Activated T-cell treated with anti-CD3 and anti-CD28 coated beads for 24 hours (primary cell): ENCODE measurements at places on chromosomes 1 and 21.

- no peak for DNase-seq
These were observed 1155.6 kb downstream of the AMY1C start for GRCh38 chr1:104905322-104905721.

DNA sequence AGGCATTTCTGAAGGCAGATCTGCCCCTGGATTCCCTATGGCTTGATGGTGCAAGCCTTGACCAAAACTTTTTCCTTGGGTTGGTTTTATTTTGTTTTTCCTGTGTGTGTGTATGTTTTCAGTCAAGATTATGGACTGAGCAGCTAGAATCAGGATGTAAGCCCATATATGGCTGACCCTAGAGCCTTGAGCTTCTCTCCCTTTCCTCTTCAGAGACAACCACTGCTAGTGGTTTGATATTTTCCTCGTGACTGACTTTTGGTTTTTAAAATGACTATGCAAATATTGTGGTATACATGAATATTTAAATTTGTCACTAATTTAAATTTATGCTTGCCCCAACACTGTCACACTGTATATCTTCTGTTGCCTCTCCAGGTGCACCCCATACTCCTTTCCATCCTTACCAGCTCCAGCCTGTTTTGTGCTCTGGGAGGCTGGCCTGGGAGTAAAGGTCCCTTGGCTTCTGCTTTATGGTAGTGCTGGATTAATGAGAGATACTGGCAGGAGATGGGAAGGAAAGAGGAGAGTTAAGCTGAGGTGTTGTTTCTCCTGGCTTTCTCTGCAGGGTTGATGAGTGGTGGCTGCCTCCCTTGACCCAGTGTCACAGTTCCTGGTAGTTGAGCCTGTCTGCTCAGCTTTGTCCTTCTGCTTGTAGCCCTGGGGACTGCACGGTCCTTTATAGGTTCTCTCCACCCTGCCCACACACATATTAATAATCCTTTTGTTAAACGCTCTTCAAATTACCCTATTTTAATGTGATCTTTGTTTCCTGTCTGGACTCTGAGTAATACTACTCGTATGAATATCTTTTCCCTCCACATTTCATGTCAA, 44.4 kb downstream of the RWDD3 start:
- DNase-seq = no peak

- DNase-seq = no peak
These were observed 63.9 kb downstream of the HTR6 start for GRCh38 chr1:19728413-19729145.

GRCh38 chr21:42678618-42679295, 25.3 kb downstream of the PDE9A start:
- no peak for DNase-seq

DNA sequence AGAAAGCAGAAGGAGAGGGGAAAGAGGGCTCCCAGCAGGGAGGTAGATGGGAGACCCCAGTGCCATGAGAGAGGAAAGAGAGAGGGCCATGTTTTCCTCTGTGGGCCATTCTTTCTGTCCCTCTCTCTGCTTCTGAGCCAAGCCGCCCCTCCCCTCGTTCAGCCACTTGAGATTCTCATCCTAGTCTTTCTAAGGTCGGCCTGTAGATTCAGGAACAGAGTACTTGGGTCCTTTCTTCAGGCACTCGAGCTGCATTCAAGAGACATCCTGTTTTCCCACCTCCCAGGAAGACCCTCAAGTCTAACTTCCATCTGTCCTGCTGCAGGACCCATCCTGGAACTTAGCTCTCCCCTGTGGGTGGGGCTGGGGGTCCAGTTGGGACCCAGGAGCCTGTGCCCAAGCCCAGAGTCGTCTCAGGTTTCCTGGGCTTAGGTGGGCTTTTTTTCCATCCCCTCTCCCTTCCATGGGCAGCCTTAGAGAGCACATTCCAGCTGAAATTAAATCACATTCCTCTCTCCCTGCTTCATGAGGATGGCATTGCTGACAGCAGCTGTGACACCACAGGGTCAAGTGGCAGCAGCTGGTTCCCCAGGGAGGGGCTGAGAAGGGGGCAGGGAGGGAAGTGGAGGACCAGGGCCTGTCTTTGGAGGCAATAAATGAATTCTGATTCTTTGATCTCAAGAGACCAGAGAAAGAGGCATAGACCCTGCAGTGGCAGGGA, 13.0 kb downstream of the NES start:
- no peak for DNase-seq

GRCh38 chr21:45611939-45612664, 31.4 kb upstream of the PCBP3 start:
- DNase-seq = no peak

DNA sequence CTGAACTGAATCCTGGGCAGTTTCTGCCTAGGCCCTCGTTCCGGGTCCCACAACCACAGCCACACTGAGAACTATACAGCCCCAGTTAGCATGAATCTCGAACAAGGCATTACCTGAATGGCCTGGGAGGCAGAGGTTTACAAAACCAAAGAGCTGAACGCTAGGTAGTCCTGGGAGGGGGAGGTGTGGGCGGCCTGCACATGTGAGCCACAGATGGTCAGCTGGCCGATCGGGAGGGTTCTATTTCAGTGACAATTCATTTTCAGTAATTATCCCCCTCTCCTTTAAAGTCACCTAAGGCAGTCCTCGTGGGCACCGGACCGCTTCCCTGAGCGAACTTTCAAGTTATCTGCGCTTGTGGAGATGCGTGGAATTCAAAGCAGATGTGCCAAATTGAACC, 111.9 kb downstream of the GLIS1 start:
- DNase-seq = no peak

DNA sequence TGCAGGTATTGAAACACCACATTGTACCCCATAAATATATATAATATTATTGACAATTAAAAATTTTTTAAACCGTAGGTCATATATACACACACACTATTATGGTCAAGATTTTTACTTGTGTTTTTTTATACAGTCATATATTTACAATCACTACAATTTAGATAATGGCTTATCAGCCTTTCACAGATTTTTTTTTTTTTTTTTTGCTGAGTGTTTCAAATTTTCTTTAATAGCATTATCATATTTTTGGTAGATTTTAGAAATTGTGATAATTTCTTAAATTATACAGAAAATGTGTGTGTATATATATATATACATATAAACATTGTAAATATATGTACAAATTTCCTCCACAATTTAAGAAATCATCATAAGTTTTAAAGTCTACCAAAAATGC, 68.6 kb upstream of the RGS2 start:
- DNase-seq = no peak

- DNase-seq = no peak
These were observed 12.5 kb upstream of the DNM3 start for GRCh38 chr1:171828794-171829193.

- no peak for DNase-seq
These were observed 14.4 kb upstream of the THEM5 start for GRCh38 chr1:151867765-151868411.

- DNase-seq = no peak
These were observed 10.0 kb upstream of the OVAAL start for GRCh38 chr1:180548686-180549317.

DNA sequence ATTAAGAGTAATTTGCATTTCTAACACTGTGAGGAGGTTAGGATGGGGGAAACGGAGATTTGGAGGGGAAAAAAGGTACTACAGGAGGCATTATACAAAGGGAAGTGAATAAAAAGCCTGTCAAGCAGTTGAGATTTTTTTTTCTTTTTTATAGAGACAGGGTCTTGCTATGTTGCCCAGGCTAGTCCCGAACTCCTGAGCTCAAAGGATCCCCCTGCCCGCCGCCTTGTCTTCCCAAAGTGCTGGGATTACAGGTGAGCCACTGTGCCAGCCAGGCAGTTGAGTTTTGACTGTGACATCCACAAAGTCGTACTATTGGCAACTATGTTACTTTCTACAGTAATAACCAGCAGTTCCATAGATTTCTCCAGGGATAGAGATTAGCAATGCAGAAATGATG, 2.6 kb downstream of the CLCC1 start:
- no peak for DNase-seq

GRCh38 chr1:41370756-41371420, 9.7 kb downstream of the FOXO6 start:
- no peak for DNase-seq

DNA sequence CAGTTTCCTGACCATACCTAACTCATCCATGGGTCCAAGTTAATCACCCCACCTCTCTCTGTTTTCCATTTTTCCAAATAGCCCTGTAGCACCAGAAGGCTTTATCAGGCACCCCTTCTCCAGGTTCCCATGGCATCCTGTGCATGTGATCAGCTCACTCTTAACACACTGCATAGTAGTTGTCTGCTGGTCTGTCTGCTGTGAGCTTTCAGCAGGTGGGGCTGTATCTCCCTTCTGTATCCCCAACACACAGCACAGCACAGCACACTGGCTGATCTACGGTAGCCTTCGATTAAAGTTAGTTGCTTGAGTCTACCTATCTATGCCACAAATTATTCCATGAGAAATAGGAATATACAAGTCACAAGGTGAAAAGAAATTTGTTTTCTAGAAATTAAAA, 54.3 kb upstream of the C1orf198 start:
- DNase-seq = no peak

GRCh38 chr21:17610911-17611310, 1.8 kb downstream of the BTG3 start:
- no peak for DNase-seq

- no peak for DNase-seq
These were observed 789 bp upstream of the GALE start for GRCh38 chr1:23801338-23801748.

- DNase-seq = no peak
These were observed 312.6 kb downstream of the DPYD start for GRCh38 chr1:97608272-97608671.

- DNase-seq = no peak
These were observed 156.2 kb upstream of the CTTNBP2NL start for GRCh38 chr1:112239683-112240330.

GRCh38 chr1:229027158-229027557, 243.8 kb upstream of the RAB4A start:
- DNase-seq = no peak

- DNase-seq = no peak
These were observed 8.7 kb upstream of the EXTL1 start for GRCh38 chr1:26012864-26013263.

GRCh38 chr1:244971552-244972216, 107.3 kb upstream of the HNRNPU start:
- DNase-seq = peak; percentile 7

GRCh38 chr1:172338295-172338735, 82.2 kb upstream of the C1orf105 start:
- peak; percentile 12 for DNase-seq

- no peak for DNase-seq
These were observed 19.1 kb upstream of the EDN2 start for GRCh38 chr1:41503538-41504113.

DNA sequence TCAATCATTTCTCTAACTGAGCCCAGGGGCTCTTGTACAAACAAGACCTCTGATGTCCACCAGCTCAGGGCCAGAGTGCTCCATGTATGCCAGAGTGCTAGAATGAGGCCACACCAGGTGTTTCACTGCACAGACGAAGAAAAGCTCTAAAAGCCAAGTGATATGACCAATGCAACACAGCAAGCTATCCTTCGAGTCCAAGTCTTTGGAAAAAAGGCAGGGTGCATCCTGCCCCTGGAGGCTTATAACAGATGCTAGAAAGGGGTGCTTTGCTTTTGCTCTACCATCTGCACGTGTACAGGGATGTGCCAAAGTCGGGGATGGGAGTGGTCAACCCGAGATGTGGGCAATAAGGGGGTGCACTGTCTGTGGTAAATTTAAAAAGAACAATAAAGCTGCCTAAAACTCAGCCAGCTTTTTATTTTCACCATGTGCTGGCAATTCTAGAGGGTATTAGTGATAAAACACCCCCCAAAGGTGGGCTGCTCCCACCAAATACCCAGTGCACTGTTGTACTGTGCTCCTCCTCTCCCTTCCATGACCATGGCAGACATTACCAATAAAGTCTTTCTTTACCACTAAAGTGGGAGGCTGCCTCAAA, 32.1 kb downstream of the SMIM12 start:
- DNase-seq = no peak

DNA sequence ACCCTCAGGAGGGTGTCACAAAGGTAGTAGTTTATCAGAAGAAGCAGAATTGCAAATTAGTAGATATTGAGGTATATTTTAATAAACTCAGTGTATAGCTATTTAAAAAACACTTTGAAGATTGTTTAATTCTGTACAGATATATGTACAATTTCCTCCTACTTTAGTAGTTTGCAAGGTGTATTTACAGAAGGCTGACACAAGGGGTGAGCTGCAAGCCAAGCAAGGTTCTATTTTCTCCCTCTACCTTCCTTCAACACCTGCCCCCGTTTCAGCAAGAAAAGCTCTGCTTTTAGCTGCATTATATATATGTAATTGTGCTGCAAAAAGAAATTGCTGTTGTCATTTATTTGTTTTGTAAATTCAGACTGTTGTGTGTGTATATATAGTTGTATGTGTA, 674.2 kb upstream of the PKN2 start:
- no peak for DNase-seq

GRCh38 chr1:155049651-155050559, 1.2 kb upstream of the ADAM15 start:
- DNase-seq = no peak

DNA sequence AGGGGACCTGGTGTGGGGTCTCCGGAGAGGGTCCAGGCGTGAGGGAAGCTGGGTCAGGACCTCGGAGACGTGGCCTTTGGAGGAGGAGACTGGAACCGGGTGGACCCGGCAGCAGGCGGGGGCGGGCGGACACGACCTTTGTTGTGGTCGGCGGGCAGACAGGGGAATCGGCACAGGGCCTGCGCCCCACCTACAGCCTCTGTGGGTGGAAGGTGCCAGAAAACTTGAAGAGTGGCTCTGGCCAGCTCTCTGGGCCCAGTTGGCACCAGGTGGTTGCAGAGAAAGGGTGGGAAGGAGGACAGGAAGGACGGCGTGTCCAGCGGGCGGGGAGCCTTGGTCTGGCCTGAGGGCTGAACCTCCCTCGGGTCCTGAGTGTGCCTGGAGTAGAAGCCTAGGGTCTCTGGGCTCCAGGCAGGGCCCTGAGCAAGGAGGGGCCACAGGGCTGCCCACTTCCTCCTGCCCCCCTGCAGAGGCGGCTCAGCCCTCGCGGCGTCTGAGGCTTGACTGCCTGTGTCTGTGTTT, 7.7 kb upstream of the TTLL10 start:
- DNase-seq = no peak

- DNase-seq = no peak
These were observed 12.0 kb downstream of the TSHB start for GRCh38 chr1:115041654-115042053.

DNA sequence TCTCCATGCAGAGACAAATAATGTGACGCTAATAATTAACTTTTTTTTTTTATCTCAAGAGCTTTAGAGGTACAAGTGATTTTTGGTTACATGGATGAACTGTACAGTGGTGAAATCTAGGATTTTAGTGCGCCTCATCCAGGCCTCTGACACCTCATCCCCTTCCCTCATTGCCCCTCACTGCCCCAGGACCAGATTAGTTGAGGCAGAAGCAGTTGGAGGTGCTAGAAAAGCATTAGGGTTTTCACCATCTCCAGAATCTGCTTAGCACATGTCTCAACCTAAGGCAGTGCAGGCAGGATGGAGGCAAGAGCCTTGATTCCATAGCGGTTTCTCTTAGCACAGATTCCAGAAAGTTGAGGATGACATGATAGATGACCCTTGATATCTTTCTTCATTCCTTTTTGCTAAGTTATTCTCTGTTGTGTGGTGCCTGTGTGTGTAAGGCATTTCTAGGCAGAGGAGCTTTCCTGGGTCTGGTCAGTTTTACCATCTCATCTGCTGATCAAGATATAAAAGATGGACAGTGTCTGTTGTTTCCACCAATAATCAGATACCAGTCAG, 16.3 kb upstream of the IL10 start:
- no peak for DNase-seq
